NCI-H187 (cell line): ENCODE measurements at places on chromosomes 4 and X.

DNA sequence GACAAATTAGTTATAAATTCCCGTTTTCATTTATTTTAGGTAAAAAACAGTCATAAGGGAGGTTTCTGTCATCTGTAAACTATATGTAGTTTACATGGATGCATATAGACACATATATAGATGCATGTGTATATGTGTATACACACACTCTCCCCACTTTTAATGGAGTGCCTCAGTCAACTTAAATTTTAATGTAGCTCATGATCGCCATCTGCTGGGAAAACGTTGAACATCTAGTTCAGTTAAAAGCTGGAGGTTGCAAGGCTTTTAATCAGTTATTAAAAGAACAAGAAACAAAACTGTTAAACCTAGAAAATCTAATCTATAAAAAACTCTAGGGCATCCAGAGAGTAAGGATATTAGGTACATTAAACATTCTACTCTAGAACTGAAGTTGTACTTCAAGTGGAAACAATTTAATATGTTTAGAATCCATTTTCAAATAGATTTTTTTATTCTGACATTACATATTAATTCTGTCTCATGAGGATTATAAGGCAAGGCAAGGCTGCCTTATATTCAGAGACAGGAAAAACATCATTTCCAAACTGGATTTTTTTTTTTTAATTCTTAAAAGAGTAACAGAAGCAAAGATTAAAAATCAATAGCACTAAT, 122.6 kb downstream of the SHISA3 start:
- no peak for DNase-seq

- DNase-seq = no peak
Observed at GRCh38 chrX:40143001-40143400, 45.2 kb upstream of the BCOR start.

GRCh38 chrX:112636288-112636687, 43.5 kb downstream of the LHFPL1 start:
- DNase-seq = no peak

DNA sequence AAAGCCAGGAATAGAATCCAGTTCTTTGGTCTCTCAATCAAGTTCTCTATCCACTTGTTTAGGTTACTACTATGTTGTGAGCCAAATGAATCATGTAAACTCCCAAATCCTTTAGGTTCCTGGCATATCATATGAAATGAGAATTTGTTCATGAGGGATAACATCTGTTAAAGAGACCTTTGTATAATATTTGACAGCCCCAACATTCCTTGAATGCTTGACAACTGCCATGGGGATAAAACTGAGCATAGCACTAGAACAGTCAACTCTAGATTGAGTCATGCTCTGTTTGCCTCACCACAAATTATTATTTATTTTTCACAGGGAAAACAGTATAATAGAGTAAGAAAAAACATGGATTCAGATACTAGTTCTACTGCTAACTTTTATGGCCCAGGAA, 93.3 kb downstream of the NAA11 start:
- DNase-seq = no peak

- no peak for DNase-seq
Observed at GRCh38 chr4:8167815-8168214, 9.2 kb upstream of the ABLIM2 start.

DNA sequence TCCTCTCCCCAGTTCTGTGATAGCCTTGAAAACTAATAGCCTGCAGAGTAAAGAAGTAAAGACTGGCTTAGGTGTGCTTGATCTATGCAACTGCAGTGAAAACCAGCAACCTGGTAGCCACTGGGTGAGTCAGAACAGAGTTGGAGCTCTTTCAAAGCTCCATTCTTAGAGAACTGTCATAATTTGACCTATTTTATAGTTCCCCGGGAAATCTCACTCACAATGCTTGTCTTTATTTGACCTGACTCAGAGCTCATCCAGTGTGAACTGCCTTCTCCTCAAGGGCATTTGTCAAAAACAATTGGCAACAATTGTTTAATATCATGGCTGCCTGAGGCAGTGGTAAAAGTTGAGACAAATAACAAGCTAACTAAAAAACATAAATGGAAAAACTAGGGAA, 213.0 kb upstream of the NHS start:
- DNase-seq = no peak

DNA sequence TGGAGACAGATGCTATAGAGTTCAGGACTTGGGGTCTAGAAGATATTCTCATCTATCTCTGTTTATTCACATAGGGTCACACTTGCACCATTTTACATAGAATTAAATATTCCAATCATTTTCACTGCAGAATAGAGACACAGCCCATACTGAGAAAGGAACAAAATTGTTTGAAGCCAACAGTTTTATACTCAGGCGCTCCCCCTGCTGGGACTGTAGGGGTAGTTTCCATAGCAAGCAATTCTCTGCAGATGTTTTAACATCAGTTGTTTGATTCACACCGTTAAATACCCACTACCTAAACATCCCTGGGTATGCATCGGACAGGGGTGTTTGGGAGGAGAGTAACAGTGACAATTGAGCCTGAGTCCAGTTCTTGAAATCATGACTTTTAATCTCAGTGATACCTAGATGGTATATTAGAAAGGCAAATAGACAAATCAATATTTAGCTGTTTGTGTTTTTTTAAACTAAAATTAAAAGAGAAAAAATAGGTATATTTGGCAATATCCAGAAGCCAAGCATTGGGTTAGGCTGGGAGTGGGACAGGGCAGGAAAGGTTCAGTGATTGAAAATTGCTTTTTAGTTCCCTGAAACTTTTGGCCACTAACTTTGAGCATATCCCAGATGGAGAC, 33.8 kb downstream of the LONRF3 start:
- DNase-seq = no peak

DNA sequence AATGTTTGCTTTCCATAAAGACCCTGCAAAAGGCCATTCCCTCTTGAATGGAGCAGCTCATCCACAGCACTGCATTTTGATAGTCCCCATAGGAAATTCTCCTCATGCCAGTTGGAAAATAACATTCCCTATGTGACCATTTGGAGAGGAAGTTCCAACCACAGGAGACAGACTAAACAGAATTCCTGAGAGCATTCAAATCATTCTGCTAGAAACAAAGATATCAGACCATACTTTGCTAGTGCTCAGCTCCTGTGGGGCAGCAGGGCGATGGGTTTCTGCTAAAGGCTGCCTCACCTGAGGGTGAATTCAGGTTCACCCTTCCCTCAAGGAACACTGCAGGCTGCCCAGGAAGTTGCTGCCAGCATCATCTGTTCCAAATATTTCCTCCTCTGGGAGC, 58.8 kb downstream of the LNX1 start:
- no peak for DNase-seq

DNA sequence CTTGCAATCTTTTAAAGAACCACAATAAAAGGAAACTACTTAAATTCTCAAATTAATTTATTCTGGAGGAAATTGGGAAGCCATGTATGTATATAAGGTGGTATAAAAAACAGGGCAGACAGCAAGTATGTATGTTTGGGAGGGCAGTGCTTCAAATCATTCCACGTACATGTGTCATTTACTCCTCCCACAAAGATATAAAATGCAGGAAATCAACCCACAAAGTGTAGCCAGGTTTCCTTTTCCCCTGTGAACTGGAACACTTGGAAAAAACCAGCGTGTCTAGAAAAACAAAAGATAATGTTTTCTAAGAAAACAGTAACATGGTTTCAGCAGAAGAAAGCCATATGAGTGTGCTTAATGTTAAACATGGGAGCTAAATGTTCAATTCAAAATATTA, 156.7 kb upstream of the FAM47A start:
- DNase-seq = no peak

DNA sequence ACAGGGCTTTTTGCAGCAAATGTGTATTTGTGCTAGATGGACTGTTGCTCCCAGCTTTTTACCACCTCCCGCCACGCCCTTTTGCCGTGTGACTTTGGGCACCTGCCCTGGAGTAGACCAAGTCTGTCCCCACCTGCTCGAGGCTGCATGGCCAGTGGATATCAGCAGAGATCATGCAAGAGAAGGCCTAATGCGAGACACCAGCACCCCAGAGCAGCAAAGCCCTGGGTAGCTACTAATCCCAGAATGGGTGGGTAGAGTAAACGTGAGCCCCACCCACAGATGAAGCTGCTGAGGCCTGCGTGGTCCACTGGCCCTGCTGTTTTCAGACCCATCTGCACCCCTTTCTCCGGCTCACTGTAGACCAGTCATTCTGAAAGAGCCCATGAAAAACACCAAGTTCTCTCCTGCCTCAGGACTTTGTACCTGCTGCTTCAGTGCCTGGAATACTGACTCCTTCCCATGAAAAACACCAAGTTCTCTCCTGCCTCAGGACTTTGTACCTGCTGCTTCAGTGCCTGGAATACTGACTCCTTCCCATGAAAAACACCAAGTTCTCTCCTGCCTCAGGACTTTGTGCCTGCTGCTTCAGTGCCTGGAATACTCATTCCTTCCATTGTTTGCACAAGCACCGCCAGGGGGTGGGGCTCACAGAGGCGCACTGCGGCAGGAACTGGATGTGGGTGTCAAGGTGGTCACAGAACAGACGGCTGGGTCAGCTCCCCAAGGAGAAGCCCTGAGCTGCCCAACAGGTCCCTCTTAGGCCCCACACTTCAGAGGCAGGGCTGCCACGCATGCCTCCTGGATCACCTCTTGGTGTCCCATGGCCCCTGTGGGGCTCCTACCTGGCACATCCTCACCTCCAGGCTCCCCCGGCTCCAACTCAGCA, 5.1 kb upstream of the TNIP2 start:
- no peak for DNase-seq

DNA sequence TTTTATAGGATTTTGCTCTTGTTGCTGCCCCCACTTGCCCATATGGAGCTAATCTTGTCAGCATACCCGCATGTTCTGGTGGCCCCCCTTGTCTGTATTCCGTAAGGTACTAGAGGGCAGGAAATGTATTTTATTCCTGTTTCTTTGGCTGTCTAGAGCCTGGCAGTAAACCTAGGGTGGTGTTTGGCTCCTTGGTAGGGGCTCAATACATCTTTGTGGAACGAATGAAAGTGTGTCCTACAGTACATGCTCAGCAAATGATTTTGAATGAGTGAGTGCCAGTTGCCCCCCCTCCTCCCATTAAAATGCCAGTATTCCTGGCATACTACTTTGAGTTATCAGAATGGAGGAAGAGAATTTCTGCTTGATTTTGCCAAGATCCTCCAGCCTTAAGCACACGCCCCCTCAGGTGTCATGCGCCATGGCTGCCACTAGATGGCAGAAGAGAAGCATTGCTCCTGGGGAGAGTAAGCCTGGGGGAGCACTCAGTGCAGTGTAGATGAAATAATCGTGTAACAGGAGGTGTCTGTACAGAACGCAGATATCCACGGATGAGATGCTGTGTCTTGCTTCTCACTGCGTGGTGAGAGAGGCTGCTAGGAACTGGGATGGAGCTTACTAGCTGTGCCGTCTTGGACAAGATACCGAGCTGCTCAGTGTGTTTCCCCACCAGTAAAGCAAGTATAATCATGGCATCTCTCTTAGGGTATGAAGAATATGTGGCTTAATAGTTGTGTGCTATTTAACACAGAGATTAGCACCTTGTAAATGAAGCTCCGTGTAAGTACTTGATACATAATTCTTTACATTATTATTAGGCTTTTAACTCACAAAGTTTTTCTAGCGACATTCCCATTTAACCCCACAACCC, 17.2 kb upstream of the RNF212 start:
- peak; percentile 11 for DNase-seq

DNA sequence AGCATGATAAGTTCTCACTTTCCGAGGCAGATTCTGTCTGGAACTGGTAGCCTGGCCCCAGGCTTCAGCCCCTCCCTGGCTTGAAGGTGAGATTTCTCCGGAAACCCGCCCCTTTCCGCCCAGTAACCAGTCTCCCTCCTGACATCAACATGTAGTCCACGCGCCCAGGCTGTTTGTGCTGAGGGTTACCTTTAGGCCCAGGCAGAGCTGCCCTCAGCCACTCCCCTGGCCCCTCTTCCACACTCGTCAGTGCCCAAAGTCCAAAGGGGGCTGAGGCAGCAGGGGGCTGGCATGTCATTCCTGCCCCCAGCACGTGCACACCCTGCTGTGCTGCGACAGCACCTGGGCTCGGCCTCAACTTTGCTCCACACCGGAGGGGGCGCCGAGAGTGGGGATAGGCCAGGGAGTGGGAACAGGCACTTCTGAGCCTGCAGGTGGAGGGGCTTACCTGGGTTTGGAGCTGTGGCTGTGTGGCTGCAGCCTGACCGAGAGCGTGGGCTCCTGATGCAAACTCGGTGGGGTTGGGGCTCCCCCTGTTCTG, 69.5 kb upstream of the ANK2 start:
- no peak for DNase-seq

DNA sequence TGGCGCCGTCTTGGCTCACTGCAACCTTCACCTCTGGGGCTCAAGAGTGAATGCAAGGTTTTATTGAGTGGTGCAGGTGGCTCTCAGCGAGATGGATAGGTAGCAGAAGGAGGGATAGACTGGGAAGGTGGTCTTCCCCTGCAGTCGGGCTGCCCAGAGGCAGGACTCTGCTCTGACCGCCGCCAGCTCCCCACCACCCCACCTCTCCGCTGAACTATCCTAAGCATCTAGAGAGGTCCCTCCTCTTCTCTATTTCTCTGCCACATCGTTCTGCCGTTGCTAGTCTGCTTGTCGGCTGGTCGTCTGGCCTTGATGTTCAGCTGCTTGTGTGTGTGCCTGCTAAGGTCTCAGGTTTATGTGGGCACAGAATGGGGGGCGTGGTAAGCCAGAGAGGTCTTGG, 54.5 kb upstream of the UGT2B15 start:
- DNase-seq = no peak

DNA sequence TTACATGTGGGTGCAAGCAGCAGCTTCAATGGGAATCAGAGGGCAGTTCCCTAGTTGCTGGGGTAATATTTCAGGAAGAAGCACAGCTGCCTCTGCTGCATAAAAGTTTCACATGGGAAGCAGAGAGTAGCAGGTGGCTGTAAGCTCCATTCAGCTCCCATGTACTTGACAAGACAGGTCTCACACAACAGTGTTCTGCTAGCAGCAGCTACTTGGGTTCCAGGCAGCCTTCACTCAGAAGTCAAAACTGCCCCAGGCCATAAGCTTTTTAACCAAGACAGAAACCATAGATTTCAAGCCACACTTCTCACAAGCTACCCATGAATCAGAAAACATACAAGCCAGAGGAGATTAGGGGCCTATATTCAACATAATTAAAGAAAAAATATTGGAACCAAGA, 41.4 kb upstream of the SPIN2A start:
- DNase-seq = no peak

DNA sequence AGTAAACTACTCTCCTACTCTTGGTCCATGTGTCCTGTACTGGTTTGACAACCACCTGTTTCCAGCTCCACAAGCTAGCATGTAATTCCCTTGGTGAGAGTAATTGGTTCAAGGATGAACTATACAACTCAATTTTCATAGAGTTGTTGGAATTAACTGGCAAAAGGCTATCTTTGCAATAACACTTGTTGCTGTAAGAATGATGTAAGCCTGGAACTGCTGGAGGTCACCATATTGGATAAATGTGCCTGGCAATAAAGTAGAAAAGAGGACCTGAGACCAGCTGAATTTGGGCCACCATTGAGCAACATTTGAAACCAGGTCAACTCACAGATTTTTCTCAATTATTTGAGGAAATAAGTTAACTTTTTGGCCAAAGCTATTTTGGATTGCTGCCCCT, 175.5 kb downstream of the CAMK2D start:
- DNase-seq = no peak

DNA sequence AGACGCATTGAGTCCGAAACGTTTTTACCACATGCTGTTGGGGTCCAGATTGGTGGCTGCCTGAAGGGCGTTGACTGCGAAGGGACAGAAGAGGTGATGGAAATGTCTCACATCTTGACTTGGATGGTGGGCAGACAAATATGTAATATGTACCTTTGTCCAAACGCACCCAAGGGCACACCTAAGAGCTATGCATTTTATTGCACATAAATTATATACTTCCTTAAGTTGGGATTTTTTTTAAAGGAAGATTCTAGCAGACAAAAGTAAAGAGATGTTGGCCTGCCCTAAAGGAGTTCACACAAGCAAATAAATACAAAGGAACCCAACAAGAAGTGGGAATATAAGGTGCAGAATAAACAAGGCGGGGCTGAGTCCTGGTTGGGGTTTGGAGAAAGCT, 91.1 kb upstream of the TBL1X start:
- DNase-seq = no peak
